ENCODE measurements at places on chromosomes 12 and 14. TPM values are rescaled to one million over a fixed set of nuclear protein-coding genes. Genes with fewer than 3 reads are reported as not detected.

Gene KHNYN
- total RNA-seq = 18.4 TPM

Gene FAM222A
- 0.39 TPM for total RNA-seq

Gene PRB2
- total RNA-seq = not detected

Gene PRPH
- total RNA-seq = not detected

Gene MAP1LC3B2
- total RNA-seq = 0.48 TPM

Gene BMAL2
- total RNA-seq = 26.1 TPM

Gene GYS2
- total RNA-seq = not detected

Gene HVCN1
- total RNA-seq = 2.2 TPM

Gene AICDA
- total RNA-seq = not detected

Gene KRT7
- total RNA-seq = 0.68 TPM

Gene GPRC5A
- 4.7 TPM for total RNA-seq

Gene RNASE7
- total RNA-seq = not detected

- DNase-seq = no peak
Observed at GRCh38 chr14:56809270-56810146, 771 bp downstream of the OTX2 start.

DNA sequence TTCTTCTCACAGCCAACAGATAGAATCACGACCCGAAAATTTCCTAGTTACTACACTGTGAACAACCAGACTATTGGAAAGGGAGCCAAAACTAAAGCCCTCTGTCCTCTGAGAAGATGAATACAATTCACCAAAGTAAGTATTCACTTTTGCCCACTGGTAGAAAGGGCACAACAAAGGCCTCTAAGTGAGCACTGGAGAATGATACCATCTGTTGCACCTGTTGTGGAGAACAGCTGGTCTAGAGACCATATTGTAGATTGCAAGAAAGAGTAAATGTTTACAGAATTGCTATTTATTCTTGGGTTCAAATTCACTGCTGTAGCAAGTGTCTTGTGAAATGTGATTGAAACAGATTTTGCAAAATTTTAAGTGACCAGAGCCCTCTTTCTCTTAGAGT, 46.9 kb upstream of the ANO6 start:
- no peak for DNase-seq

DNA sequence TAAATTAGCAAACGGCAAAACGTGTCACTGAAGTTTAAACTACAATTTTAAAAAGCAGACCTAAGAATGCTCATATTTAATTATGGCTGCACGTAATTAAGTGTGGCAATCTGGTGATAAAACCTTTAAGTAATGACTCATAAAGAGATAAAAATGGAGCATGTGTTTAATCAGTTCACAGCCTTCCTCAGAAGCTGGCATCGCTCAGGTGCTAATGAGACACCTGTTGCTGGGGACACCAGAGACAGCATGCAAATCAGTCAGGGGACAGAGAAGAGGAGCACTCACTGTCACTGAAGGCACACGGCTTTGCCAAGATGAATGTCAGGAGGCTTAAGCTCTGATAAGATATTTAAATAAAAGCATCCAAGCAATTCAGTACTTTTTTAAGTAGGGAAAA, 840.3 kb downstream of the GALC start:
- DNase-seq = no peak

GRCh38 chr14:40221428-40221827, 789.2 kb upstream of the FBXO33 start:
- no peak for DNase-seq

- no peak for DNase-seq
Observed at GRCh38 chr12:9731393-9731792, 1.5 kb downstream of the CLECL1 start.

DNA sequence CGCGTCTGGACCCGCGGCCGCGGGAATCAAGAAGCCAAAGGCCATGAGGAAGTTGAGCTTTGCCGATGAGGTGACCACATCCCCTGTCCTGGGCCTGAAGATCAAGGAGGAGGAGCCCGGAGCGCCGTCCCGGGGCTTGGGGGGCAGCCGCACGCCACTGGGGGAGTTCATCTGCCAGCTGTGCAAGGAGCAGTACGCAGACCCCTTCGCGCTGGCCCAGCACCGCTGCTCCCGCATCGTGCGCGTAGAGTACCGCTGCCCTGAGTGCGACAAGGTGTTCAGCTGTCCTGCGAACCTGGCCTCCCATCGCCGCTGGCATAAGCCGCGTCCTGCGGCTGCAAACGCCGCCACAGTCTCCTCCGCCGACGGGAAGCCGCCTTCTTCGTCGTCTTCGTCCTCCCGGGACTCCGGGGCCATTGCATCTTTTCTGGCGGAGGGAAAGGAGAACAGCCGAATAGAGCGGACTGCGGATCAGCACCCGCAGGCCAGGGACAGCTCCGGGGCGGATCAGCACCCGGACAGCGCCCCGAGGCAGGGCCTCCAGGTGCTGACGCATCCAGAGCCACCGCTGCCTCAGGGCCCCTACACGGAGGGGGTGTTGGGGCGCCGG, 1.0 kb downstream of the INSM2 start:
- peak; percentile 55 for DNase-seq

- no peak for DNase-seq
Observed at GRCh38 chr14:38526826-38527501, 271.1 kb upstream of the CLEC14A start.

- peak; percentile 97 for DNase-seq
Observed at GRCh38 chr12:75724928-75725312, 213.5 kb upstream of the KRR1 start.

DNA sequence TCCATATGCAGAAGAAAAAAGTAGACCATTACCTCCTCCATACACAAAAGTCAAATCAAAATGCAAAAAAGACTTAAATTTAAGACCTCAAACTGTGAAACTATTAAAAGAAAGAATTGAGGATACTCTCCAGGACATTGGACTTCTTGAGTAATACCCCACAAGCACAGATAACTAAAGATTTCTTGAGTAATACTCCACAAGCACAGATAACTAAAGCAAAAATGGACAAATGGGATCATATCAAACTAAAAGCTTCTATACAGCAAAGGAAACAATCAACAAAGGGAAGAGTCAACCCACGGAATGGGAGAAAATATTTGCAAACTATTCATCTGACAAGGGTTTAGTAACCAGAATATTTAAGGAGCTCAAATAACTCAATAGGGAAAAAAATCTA, 427.9 kb downstream of the CCDC91 start:
- no peak for DNase-seq

DNA sequence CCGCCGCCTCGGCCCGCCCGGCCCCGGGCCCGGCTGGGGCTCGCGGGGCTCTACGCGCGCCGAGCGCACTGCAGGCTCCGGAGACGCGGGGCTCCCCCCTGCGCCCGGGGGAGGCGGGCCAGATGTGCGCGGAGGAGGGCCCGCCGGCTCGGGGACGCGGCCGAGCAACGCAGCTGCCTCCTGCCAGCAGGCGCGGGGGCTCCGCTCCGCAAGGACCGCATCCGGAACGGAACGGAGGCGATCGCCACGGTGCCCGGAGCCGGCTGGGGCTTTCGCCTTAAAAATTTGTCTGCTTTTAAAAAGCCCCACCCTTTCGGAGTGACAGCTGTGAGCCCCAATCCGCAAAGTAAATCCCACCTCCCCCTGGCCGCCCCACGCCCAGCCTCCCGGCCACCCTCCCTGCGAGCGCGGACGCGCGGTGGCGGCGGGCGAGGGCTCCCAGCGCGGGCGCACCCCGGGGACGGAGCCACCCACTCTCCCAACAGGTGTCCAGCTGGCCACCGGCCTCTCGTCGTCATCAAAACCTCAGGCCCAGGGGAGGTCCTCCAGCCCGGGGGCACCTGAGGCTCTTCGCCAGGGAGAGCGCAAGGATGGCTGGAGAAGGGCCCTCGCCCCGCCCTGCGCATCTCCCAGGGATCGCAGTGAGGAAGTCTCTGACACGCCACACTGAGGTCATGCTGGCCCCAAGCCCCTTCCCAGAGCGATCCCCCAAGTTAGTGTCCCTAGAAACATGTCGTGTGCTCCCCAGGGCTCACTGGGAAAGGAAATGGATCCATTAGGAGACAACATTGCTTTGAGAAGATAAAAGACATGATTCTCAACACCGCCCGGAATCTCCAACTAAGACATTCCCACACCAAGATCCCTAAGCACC, at the start of gene TMEM132D:
Gene TMEM132D, minus strand, starts transcription at position 70 of the 874 bp plus-strand sequence.
- peak; percentile 17 for DNase-seq

- no peak for DNase-seq
Observed at GRCh38 chr14:72054911-72055310, 122.7 kb downstream of the RGS6 start.

DNA sequence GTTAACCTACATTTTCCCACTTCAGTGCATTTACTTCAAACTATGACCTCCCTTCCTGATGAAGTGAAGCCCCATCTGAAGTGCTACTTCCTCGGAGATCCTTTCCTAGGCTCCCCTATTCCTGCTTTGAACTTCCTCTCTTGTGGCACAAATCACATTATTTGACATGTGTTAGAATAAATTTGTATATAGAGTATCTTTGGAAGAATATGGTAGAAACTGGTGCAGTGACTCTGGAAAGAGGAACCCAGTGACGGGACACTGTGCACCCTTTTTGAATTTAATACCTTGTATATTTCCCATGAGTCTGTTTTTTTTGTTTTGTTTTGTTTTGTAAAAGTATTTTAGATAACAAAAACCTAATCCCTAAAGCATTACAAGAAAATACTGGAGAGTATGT, 66.4 kb upstream of the SRSF5 start:
- DNase-seq = no peak

DNA sequence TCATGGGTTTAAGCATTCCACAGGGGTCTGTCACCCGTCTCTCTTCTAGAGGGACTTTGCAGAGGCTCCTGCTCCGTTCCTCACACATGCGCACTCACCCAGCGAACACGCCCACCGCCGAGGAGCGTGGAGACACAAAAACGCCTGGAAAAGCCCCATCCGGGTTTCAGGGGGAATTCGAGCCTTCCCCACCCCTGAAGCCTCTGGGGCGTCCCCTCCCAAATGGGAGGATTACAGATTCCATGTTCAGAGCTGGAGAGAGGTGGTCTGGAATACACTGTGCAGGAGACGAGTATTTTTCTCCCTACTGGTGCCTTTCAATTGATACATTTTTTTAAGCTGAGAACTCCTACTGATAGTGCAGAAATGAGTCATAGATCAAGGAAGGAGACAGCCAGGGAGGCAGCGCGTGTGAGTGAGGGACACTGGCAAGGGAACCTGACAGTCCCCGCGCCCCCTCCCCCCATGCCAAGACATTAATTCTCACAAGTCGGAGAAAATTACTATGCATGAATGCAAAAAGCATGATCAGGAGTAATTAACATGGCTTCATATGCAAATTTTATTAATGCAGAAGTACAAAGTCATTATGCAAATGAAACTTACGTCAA, 36.9 kb downstream of the BCL11B start:
- no peak for DNase-seq

DNA sequence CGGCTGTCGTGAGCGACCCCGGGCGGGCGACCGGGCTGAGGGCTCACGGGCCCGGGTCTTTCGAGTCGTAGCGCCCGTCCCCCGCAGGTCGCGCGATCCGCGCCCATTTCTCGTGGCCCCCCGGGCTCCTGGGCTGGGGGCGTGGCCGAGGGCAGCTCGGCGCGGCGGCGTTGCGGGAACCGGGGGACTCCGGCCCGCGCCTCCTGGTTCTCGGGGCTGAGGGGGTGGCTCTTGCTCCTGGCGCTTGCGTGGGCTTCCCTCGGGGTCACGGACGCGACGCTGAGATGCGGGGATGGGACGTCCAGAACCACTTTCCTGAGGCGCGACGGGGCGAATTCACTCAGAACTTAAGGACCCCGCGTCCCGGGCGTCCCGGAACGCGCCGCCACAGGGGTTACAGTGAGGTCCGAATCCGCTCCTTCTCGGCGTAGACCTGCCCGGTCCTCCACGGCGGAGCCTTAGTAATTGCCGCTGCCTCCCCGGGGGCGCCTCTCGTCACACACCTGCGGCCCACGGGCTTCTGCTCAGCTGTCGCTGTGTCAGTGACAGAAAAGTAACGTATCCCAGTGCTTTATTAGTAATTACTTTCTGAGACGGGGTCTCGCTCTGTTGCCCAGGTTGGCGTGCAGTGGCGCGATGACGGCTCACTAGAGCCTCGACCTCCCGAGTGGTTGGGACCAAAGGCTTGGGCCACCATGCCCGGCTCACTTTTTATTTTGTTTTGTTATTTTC, 606 bp downstream of the EP400 start:
- no peak for DNase-seq

DNA sequence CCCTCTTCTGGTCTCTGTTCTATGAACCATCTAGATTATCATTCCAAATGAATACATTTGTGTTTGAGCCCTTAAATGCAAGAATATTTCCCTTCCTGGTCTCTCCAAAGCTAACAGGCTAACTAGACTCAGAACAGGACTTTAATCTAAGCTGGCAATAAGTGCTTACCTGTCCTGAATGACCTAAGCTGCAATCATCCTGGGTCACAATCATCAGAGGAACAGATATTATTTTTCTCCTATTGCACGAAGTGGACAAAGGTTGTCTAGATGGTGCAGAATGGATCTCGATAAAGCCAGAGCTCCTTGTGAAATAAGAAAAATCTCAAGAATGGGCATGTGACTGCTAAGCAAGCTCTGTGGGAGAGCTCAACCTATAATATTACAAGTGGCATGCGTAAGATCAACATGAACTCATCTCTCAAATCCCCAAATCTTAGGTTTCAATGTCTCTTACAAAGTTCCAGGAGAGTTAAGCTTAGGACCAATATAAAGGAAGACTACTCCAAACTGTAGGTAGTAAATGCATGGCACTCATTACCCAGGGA, 10.6 kb upstream of the NUMB start:
- no peak for DNase-seq

- no peak for DNase-seq
Observed at GRCh38 chr14:94386085-94387031, 2.0 kb downstream of the SERPINA1 start.

GRCh38 chr14:70576891-70577290, 23.6 kb downstream of the MED6 start:
- DNase-seq = no peak

DNA sequence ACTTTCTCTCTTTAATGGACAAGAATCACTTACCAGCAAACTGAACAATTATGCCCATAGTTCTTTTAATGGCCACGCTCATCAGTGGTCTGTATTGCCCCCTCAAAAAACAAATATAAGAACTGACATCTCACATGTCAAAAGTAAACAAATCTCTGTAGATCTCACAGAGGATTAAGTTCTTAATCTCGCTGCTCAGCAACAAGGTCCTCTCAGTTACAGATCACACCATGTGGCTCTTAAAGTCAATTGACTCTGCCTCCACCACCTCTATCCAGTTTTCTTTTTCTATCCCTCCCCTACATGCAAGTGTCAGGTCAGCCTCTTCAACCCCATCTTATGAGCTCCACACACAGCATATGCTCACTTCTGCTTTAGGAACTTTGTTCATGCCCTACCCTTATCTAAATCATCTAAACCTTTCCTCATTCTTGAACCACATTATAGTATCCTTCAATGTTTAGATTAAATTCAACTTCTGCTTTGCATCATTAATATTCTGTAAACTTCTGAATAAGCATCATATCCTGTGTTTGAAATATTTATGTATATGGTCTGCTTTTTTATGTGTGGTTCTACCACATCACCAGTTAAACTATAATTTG, 7.2 kb downstream of the ADAM20 start:
- no peak for DNase-seq

- no peak for DNase-seq
Observed at GRCh38 chr12:125064492-125064891, 743 bp upstream of the AACS start.
